ENCODE measurements at places on chromosomes 7 and 10.

GRCh38 chr10:132836248-132836831, 50.4 kb upstream of the NKX6-2 start:
- DNase-seq: no peak

GRCh38 chr10:86017841-86018734, 348.5 kb downstream of the GRID1 start:
- peak; percentile 29 for DNase-seq

DNA sequence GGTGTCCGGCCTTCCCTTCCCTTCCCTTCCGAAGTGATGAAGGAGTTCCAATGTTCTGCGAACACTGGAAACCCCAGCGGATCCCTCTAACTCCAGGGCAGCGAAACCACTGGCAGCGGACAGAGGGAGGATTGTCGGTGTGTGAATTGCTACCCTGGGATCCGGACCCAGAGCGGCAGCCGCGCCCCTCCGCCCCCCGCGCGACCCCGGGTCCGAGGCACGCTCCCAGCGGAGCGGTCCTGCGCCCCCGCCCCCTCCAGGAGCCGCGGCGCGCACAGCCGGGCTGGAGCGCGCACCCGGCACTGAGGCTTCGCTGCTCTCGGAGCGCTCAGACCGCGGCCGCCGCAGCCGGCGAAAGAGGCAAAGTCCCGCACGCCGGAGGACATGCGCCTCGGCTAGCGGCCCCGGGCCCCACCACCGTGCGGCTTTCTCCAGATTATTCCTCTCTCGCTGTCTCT, at the start of gene PTPRZ1:
Gene PTPRZ1 (plus strand): TSS at position 331 of the 458 bp plus-strand sequence. CDS start 339 bp downstream, outside the sequence.
- no peak for DNase-seq

DNA sequence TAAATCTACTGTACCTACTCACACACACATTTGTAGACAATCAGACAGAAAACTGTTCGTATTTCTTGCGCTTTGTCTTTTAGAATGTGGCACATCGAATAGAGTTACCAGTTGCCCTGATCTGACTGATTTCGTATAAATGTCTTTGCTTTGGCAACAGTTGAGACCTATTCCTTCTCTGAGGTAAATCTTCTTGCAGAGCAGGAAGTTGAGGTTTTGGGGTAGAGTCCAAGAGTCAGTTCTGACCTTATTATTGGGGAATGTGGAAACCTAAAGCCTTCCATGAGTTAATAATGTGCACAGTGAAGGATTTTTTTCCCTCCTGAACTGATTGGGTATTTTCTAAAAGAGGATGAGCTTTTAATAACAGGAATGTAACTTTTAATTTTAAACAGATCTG, 135.3 kb downstream of the KIAA1217 start:
- no peak for DNase-seq

DNA sequence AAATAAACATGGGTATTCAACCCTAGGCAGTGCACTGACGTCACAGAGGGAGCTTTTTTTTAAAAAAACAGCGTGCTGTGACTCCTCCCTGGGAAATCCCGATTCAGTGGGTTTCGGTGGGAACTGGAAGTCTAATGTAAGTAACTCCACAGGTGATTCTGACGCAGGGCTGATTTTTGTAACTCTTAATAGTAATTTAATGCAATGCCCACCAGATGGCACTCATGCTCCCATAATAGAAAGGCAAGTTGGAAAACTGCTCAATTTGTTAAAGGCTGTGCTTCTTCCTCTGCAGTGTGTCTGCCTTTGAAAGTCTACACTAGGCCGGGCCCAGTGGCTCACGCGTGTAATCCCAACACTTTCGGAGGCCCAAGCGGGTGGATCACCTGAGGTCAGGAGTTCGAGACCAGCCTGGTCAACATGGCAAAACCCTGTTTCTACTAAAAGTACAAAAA, 10.9 kb upstream of the RSU1 start:
- DNase-seq: no peak

- no peak for DNase-seq
These were observed 81.8 kb downstream of the NPSR1 start for GRCh38 chr7:34739651-34740300.

GRCh38 chr10:107585630-107586029, 421.1 kb upstream of the SORCS1 start:
- no peak for DNase-seq

DNA sequence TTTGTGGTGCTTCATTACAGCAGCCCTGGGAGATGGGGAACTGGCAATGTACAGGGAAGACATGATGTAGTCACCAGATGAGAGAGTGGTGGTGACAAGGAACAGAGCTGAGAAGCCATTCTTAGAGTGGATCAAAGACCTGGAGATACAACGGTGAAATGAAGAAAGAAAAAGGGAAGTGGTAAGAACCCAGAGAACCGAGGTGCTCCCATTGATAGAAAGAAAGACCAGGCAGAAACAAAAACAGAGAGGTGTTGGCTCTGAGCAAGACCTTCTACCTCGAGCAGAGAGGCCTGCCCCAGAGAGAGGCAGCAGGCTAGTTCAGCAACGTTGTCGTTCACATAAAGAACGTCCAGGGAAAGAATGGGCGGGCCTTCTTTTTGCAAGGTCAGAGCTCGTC, 186.7 kb downstream of the ADAM12 start:
- DNase-seq: no peak

DNA sequence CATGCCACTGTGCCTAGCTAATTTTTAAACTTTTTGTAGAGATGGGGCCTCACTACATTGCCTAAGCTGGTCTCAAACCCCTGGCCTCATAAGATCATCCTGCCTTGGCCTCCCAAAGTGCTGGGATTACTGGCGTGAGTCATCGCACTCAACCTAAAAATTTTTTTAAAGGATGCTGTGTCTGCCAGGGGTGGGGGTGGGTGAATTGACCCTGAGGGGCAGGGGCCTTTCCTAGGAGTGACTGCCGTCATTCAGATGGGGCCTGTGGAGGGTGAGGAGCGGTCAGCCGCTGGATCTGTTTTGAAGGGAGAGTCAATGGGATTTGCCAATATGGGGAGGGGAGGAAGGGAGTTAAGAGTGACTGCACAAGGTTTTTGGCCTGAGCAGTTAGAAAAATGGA, 89.4 kb downstream of the C10orf105 start:
- no peak for DNase-seq

DNA sequence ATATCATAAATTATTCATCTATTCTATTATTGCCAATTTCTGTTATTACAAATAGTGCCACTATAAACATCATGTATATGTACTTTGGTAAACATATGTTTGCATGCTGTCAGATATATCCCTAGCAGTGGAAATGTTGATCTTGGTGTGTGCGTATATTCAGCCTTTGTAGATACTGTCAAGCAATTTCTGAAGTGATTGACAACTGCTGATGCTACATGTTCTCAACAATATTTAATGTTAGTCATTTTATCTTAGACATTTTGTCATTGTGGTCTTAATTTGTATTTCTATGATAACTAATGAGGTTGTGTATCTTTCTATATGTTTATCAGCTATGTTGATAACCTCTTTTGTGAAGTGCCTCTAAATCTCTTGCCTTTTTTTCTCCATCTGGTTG, 186.5 kb upstream of the NRG3 start:
- no peak for DNase-seq

DNA sequence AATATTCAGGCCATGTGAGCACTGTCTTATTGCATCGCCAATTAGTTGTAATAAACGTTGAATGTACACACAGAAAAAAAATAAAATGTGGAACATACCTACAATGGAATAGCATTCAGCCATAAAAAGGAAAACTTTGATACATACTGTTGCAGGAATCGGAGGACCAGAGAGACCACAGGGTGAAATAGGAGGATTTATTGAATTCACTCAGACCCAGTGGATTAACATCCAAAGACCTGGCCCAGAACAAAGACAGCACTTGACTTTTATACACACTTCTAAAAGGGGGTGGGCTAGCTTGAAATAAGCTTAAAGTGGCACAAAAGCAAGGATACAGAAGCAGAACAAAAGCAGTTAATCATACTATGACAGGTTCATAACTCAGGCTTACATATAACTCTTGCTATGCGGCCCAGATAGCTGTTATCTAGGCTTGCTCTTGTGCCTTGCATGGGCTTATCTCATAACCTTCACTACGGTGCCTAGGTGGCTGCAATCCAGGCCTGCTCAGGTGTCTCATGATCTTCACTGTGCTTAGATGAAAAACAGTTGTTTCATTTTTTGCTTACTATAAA, 292.2 kb upstream of the TAC1 start:
- DNase-seq: no peak
